ENCODE measurements at places on chromosomes 7 and 10. TPM values are rescaled to one million over a fixed set of nuclear protein-coding genes. Genes with fewer than 3 reads are reported as not detected.

SDK1 gene
- 7.3 TPM for total RNA-seq

ANKRD30A gene
- not detected for total RNA-seq

ELN gene
- 5.6 TPM for total RNA-seq

ST8SIA6 gene
- 1.1 TPM for total RNA-seq

SPAM1 gene
- not detected for total RNA-seq

TBX20 gene
- 0.26 TPM for total RNA-seq

DNA sequence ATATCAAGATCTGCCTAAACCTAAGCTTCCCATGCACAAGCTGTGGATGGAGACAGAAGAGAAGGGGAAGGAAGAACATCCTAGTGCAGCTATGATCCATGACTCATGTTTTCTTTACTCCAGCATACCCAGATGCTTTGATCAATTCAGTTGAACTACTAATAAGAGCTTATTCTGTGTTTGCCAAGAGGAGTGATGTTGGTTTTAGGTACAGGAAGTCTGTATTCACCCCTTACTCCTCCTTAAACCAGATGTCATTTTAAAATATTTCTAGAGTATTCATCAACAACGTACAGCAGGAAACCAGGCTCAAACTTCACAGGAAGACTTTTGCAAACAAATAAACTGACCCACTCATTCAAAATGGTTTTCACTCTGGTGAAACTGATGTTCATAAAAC is 29.2 kb downstream of the PANK1 start:
- no peak overlapping the region for H3K4me3 ChIP-seq
- H3K27me3 ChIP-seq = no peaks in the 10 kb centered on the region
- peaks cover 18% of the 10 kb centered on the region for H3K36me3 ChIP-seq
- DNase-seq = no peak
- no peak overlapping the region for H3K27ac ChIP-seq
